ENCODE measurements at places on chromosomes 3 and 15.

DNA sequence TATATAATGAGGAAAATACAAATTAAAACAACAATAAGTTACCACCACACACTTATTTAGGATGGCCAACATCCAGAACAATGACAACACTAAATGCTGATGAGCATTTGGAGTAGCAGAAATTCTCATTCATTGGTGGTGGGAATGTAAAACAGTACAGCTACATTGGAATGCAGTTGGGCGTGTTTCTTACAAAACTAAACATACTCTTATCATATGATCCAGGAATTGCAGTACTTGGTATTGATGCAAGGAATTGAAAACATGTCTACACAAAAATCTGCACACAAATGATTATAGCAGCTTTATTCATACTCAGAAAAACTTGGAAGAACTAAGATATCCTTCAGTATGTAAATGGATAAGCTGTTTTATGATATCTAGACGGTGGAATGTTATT lies 594.2 kb downstream of the ZBBX start:
- no peak for DNase-seq

GRCh38 chr15:91989821-91990220 lies 136.3 kb downstream of the SLCO3A1 start:
- no peak for DNase-seq

DNA sequence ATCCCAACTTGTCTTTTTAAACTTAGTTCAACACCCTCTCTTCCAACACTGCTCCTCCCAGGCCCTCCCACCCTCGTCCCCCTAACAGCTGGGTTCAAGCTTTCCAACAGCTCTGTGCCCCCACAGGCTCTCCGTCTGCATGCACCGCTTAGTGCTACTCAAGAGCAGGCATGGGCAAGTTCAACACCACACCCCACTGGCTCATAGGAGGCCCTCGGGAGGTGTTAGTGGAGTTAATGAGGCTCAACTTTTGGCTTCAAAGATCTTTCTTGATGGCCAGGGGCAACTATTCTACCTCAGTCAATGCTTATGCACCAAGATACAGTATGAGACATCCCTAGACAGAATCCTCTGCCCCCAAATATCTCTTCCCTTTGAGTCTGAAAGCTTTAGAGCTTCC lies 114.4 kb downstream of the ANP32A start:
- no peak for DNase-seq

DNA sequence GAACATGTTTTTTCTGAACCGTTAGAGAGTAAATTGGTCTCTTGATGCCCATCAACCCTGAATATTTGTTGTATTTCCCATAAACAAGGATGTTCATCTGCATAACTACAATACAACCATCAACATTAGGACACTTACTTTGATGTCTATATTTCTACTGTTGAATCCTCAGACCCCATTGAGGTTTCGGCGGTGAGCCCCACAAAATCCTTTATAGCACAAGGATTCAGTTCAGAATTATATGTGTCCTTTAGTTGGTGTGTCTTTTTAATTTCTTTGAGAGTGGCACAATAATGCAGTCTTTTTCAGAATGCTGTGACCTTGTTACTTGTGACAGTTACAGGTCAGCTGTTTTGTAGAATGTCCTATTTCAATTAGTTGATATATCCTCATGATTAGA lies 158.0 kb downstream of the FNDC3B start:
- no peak for DNase-seq

GRCh38 chr3:131403216-131403895 lies 21.8 kb downstream of the NUDT16 start:
- DNase-seq = no peak

GRCh38 chr3:46906471-46907058 lies 29.0 kb downstream of the PTH1R start:
- DNase-seq = no peak

- no peak for DNase-seq
These were observed 4.8 kb downstream of the LRRC58 start for GRCh38 chr3:120344349-120344748.

DNA sequence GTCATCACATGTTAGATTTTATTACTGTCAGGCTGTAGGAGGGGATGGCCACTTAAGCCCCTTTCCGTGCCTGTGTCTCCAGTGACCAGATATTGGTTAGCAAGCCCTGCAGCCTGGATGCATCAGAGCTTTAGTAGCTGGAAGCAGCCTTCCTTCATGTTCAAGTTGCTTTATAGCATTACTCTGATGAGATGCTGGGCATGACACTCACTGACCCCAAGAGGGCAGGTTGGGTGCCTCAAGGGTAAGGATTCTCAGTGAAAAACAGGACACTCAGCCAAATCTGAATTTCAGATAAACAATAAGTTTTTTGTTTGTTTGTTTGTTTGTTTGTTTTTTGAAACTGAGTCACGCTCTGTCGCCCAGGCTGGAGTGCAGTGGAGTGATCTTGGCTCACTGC lies 68.5 kb upstream of the PTX3 start:
- no peak for DNase-seq

DNA sequence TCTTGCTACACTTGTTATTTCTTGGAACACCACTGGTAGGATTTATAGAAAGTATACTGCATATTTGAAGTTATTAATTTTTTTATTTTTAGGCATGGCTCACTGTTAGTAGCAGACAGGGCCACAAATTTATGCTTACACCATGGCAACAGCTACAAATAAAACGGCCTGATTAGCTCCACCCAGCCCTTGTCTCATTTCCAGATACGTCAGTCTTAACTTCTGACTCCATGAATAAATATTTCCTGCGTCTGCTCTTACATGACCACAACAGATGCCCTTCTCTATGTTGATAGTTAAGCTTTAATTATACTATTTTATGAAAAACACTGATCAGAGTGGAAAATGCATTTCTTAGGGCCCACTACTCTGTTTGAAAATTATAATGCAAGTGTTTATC lies 62.3 kb upstream of the CPOX start:
- no peak for DNase-seq
